ENCODE measurements at places on chromosomes 4 and X.

DNA sequence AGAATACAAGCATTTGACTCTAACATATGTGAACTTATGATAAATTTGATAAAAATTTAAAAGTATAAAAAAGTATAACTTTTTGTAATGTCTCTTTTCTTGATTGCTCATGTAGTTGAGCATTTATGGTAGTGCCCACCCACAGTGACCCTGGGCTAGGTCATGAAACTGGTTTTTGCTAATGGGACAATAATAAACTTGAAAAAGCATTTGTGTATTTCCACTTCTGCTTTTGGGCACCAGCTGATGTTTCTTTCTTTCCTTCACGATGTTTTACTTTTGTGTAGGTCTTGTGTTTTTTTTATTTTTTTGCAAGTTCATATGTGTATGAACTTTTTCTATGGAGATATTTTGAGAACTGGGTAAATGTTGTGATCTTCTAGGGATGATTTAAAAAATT lies 313.1 kb downstream of the CBLL2 start:
- DNase-seq = no peak

DNA sequence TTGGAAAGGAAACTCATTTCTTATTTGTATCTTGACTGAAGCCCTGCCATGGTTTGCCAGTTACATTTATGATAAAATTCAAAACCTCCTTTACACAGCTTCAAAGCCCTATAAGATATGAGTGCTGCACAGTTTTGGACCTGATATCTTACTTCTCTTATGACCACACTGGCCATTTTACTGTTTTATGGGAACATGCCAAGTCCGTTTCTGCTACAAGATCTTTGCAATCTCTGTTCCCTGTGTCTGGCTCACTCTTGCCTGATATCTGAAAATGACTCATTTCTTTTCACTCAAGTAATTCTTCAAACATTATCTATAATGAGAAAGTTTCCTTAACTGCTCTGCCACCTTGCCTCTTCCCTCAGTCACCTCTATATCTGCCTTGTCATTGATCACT lies 247.3 kb downstream of the SPOCK3 start:
- no peak for DNase-seq

GRCh38 chr4:76270244-76271175 lies 19.0 kb downstream of the FAM47E start:
- no peak for DNase-seq

DNA sequence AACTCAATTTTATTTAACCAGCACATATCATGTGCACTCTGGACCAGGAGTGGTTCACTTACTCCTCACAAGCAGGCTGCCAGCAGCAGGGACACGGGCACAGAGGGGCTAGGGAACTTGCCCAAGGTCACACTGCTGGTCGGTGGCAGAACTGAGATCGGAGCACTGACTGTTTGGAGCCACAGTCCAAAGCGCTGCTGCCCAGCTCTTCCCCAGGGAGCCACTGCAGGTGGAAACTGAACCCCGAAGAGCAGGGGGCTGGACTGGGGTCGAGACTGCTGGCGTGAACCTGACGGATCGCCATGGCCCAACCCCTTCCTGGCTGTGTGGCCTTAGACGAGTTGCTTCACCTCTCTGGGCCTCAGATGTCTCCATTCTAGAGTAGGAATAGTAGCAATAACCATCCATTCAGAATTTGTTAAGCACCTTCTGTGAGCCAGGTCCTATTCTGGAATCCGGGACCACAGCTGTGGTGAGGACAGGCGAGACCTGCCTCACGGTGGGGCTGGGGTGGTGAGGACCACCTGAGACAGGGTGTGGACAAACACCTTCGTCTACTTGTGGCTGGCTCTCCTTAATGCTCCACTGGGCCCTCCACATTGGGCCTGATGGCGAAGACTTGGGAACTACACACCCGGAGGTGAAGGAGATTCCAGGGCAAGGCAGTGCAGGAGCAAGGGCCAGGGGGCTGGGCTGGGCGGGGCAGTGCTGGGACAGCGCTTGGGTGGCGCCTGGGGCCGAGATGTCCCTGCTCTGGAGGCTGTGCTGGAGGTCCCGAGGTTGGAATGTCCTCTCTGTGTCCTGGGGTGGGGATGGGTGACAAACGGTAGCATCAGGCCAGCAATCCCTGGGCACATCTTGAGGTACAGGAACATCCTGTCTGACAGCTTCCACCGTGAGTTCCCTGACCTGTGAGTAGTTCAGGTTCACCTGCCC lies 32.0 kb upstream of the KIAA0232 start:
- no peak for DNase-seq

DNA sequence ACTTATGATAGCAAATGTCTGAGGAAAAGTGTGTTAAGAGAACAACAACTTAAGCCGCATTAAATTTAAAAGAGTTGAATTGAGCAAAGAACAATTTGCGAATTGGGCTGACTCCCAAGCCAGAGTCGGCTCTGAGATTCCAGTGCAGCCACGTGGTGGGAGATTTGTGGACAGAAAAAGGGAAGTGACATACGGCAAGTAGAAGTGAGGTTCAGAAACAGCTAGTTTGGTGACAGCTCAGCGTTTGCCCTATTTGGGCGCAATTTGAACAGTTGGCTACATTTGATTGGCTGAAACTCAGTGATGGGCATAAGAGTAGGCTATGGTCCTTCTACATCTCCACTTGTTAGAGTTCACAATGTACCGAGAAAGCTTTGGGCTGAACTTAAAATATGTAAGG lies 124.0 kb downstream of the PRKX start:
- no peak for DNase-seq

- DNase-seq = no peak
Observed at GRCh38 chrX:139086246-139086645, 374.7 kb upstream of the FGF13 start.

DNA sequence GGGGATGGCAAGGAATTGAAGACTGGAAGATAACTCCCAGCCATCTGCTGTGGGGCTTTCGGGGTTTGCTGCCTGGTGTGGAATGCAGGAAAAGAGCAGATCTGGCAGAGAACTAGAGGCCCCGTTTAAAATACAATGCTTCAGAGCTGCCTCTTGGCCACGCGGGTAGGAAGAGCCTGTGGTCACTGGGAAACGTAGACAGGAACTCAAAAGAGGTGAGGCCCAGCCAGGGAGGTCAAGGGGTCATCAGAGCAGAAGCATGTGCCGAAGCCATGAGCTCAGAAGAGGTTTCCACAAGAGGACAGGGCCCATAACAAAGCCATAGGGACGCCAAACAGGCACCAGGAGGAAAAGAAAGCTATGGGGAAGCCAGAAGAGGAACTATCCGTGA lies 14.5 kb upstream of the STS start:
- DNase-seq = no peak

GRCh38 chr4:139921429-139922184 lies 232.4 kb downstream of the MAML3 start:
- DNase-seq = no peak

DNA sequence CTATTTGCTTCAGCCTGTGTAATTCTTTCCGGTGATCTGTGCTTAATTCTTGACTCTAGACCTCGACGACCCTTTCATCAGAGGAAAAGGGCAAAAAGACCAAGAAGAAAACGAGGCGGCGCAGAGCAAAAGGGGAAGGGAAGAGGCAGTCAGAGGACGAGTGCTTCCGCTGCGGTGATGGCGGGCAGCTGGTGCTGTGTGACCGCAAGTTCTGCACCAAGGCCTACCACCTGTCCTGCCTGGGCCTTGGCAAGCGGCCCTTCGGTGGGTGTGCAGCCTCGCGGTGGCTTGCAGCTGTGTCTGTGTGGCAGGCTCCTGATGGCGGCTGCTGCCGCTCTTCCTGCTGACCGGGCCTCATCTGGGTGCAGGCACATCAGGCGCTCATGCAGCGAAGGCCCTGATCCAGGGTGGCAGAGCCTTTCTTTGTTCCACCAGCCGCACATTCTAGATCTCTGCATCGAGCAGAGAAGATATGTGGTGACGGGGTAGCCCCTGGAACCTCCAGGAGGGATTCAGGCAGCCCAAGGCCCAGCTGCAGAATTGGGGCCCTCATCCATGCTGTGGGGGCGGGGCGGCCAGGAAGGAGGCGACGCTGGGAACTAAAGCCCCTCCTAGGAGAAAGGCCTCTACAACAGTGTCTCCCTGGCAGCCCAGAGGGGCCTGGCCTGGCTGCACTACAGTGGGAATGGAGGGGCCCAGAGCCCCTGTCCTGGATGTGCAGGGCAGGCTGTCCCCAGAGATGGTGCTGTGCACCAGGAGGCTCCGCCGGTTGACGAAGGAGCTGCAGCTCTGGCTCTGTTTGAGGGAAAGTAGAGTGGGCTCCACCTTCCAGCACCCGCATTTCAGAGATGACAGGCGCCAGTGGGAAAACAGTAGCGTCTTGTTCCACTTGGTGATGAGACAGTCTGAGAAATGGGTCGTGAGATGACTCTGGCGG lies 32.1 kb downstream of the NELFA start:
- DNase-seq = no peak

- no peak for DNase-seq
Observed at GRCh38 chr4:4754641-4755040, 104.8 kb upstream of the MSX1 start.

- DNase-seq = no peak
Observed at GRCh38 chr4:133440404-133440803, 291.3 kb downstream of the PCDH10 start.

GRCh38 chr4:17142232-17142711 lies 243.8 kb upstream of the LDB2 start:
- no peak for DNase-seq

DNA sequence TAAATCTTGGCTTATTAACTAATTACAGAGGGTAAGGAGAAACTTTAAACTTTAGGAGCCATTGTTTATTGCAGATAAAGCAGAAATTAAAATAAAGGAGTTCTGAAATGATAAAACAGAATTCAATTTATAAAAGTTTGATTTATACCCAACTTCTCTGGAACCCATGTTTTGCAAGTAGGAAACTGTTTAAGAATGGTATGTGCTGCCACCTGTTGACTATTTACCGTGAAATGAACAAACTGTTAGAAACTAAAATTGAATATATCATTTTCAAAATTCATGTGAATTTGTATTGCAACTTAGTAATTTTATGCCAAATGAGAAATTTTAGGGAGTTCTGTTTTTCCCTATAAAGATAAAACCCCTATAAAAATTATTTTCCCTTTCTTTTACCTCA lies 11.0 kb upstream of the TBC1D8B start:
- no peak for DNase-seq

DNA sequence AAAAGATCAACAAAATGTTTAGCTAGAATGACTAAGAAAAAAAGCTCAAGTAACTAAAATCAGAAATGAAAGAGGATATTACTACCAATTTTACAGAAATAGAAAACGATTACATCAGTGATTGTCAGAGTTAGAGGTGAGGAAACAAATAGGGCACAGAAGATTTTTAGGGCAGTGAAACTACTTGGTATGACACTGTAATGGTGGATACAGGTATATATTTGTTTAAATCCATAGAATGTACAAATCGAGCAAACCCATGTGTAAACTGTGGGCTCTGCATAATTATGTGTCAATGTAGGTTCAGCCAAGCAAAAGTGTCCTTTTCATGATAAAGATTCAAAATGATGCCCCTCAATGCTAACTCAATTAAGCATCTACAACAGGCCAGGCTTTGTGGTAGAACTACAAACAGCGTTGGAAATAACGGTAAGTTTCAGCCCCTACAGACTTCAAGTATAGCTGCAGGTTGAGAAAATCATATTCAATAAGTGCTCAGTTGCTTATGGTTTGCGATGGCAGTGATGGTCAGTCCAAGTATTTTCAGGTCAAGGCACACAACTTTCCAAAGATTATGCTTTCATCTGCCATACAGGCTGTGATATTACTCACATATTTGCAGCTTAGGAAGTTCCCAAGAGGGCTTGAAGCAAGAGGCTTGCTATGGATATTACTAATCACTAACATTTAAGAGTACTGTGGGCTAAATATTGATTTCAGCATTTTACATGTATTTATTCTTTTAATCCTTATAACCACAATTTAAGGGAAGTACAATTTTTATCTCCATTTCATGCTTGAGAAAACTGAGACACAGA lies 158.6 kb downstream of the TET2 start:
- DNase-seq = no peak

DNA sequence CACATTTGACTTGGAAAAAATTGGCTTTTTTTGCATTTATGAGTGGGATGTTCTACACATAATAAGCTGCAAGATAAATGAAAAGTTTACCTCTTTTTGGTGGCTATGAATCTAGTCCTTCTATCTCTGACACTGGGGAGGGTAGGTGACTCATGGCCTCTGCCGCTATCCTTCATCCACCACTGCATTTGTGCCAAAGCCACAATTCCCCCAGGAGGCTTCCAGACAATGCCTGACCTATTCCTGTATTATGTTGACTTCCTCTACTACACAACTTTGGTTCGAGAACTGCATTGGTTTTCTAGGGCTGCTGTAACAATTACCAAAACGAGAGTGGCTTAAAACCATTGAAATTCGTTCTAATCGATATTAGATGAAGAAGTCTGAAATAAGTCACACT lies 245.6 kb downstream of the TRAM1L1 start:
- DNase-seq = no peak

DNA sequence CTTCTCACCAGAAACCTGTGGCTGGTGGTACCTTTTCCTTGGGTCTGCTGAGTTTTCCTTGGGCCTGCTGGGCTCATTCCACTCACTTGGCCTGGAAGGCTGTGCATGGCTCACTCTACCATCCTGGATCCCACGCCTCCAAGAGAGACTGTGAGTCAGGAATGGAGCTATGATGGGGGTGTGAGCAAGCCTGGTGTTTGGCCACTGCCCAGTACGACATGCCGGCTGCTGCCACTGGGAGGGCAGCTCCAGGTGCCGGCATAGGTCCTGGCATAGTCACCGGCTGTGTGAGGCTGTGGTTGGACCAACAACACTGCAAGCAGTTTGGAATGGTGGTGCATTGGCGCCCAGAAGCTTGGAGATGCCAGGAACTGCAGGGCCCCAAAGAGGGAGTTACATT lies 721.7 kb downstream of the PCDH18 start:
- no peak for DNase-seq

- DNase-seq = no peak
Observed at GRCh38 chr4:14096396-14096965, 469.0 kb upstream of the BOD1L1 start.

- DNase-seq = no peak
Observed at GRCh38 chr4:73099143-73099542, 29.6 kb upstream of the COX18 start.

- DNase-seq = no peak
Observed at GRCh38 chr4:33104273-33104672, 2384.1 kb downstream of the PCDH7 start.

DNA sequence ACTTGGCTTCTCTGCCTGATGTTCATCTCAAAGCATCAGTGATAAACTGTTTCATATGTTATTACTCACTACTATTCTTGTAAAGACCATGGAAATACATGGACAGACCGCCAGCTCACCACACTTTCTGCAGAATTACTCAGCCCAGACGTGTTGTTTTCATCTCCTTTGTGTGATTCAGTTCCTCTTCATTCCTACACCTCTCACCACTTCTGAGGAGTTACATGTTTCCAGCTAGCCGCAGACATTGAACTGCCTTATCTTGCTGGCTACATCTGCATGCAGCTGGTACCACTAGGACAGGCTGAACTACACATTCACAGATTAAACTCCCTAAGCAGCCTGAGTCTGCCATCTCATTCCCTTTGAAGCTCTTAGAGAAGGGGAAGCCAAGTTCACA lies 443.2 kb upstream of the FGF16 start:
- no peak for DNase-seq

GRCh38 chr4:2290974-2291704 lies 29.2 kb upstream of the MXD4 start:
- peak; percentile 30 for DNase-seq

GRCh38 chr4:1900087-1900433 lies 28.9 kb downstream of the NSD2 start:
- DNase-seq = no peak
